ENCODE measurements at places on chromosomes 11 and 22.

DNA sequence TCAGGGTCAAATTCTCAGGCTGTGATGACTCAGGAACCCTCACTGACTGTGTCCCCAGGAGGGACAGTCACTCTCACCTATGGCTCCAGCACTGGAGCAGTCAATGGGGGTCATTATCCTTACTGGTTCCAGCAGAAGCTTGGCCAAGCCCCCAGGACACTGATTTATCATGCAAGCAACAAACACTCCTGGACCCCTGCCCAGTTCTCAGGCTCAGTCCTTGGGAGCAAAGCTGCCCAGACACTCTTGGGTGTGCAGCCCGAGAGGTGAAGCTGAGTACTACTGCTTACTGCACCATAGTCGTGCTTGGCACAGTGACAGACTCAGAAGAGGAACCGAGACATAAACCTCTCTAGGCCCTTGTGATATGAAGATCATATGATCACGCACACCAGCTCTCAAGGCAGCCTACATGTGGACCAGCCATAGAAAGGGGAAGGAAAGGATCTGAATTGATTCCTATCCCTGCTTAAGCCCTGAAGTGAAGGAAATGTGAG, 58.2 kb downstream of the ZNF280B start:
- DNase-seq = no peak

- DNase-seq = no peak
Measured at GRCh38 chr11:130223291-130223971, 63.8 kb downstream of the ST14 start.

DNA sequence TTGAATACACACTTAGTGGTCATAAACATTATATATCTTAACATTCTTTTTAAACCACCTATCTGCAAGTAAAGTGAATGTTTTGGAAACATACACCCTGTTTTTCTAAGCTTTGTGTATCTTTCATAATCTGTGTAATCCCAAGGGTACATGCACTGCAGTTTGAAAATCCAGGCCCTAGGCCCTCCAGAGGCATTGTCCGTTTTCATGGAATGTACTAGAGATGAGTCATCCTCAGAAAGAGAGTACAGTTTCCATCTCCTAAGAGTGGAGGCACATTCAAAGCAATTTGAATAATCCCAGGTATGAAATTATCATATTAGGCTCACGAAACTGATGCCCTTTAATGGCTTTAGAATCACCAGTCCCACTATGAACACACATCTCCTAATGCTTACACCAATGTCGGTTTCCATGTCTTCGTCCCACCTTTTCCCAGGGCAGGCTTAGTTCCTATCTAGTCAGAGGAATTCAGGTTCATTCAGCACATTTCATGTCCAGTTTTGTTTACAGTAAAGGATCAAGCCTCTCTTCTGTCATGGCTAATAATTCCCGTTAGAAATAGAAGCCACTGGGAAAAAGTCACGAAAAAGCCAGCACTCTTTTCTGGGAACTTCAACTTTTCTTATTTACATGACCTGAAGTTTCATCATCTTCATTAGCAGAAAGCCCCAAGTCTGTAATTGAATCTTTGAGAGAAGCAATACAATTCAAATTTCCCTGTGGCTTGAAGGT, 39.5 kb upstream of the CD44 start:
- DNase-seq = no peak

DNA sequence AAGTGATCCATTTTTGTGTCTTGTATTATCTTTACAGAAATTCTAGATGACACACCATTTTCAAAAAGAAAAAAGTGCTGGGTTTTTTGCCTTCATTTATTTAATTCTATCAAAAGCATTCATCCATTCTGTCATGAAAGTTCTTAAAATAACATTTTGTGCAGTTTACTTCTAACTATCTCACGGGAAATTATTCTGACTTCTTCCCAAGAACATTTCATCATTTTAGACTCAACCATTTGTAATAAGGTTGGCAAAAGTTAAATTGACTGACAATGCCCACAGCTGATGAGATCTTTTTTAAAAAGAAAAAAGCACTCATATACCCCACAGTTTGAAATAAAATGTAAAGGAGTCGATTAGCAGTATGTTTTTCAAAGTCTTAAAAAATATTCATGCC, 68.5 kb downstream of the SBF2 start:
- no peak for DNase-seq

GRCh38 chr11:33953289-33953688, 61.4 kb upstream of the LMO2 start:
- DNase-seq = no peak
